ENCODE measurements at places on chromosomes 2 and 18. TPM values are rescaled to one million over a fixed set of nuclear protein-coding genes. Genes with fewer than 3 reads are reported as not detected.

The EVX2 gene
- total RNA-seq, result not detected

The SCYGR3 gene
- not detected for total RNA-seq

The MC2R gene
- not detected for total RNA-seq

The PSMA8 gene
- total RNA-seq, result not detected

The SPDYA gene
- 0.33 TPM for total RNA-seq

The ZNF396 gene
- total RNA-seq, result 0.29 TPM

The EMX1 gene
- total RNA-seq, result not detected

The AOX1 gene
- total RNA-seq, result 10.1 TPM

The SULT1C4 gene
- total RNA-seq, result 20.1 TPM

The ZCCHC2 gene
- 33.8 TPM for total RNA-seq

The C2orf78 gene
- total RNA-seq, result not detected

The CERKL gene
- not detected for total RNA-seq

The TBR1 gene
- total RNA-seq, result 0.10 TPM

The RNF144A gene
- total RNA-seq, result 31.6 TPM

The PTPRN gene
- total RNA-seq, result not detected

The IGFBP5 gene
- 0.65 TPM for total RNA-seq

The MBD1 gene
- 65.4 TPM for total RNA-seq

The SCN1A gene
- total RNA-seq, result not detected

The PCARE gene
- total RNA-seq, result not detected

The RGPD8 gene
- 12.8 TPM for total RNA-seq

The MALL gene
- 130 TPM for total RNA-seq

The RESP18 gene
- total RNA-seq, result not detected

The HAAO gene
- not detected for total RNA-seq

The ANKRD30BL gene
- not detected for total RNA-seq

The RNF152 gene
- 123 TPM for total RNA-seq

The FLACC1 gene
- total RNA-seq, result 0.65 TPM

The LBX2 gene
- total RNA-seq, result 3.8 TPM

The ALPP gene
- total RNA-seq, result not detected

The UNC80 gene
- total RNA-seq, result not detected

The CIB4 gene
- not detected for total RNA-seq

The XIRP2 gene
- 0.33 TPM for total RNA-seq

The IL36G gene
- not detected for total RNA-seq

The UGT1A6 gene
- total RNA-seq, result not detected

The TDRD15 gene
- not detected for total RNA-seq

The UGT1A8 gene
- total RNA-seq, result not detected

The C2orf49 gene
- total RNA-seq, result 14.7 TPM

The CREB1 gene
- 40.8 TPM for total RNA-seq

The CCDC68 gene
- 1.6 TPM for total RNA-seq

The GREB1 gene
- 0.19 TPM for total RNA-seq

The OTOF gene
- 2.3 TPM for total RNA-seq

The SLC5A7 gene
- total RNA-seq, result not detected

The FAM117B gene
- 2.6 TPM for total RNA-seq

The DNAJC27 gene
- total RNA-seq, result 2.0 TPM

The TTN gene
- 3.3 TPM for total RNA-seq

The CYP27A1 gene
- 9.1 TPM for total RNA-seq

The LIPT1 gene
- total RNA-seq, result 4.4 TPM

The TUBA3E gene
- total RNA-seq, result not detected

The LCT gene
- not detected for total RNA-seq

The UGT1A3 gene
- total RNA-seq, result not detected

The PARD6G gene
- 2.0 TPM for total RNA-seq

The MLPH gene
- not detected for total RNA-seq

The AQP4 gene
- not detected for total RNA-seq

The CXCR1 gene
- not detected for total RNA-seq

The ASB18 gene
- not detected for total RNA-seq

The SLC4A3 gene
- 0.10 TPM for total RNA-seq

The CCDC102B gene
- 3.6 TPM for total RNA-seq

Measured in vein endothelial cell (primary cell).